ENCODE measurements at places on chromosomes 5 and 9.

DNA sequence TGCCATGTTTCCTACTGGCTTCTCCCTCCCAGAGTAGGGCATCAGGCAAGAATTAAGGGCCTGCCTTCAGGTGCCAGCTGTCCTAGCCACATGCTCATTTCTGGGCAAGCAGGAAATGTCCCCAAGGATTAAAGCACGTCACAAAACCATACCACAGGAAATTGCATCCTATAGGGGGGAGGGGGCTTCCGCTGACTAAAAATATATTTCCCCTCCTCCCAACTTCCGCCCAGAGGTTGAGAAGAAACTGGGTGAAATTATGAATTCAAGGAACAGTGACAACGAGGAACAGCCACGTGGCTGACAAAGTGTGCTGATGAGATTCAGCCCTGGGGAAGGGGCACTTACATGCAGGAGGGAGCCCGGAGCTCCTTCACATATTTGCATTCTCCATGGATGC lies 4.1 kb downstream of the HBEGF start:
- no peak for DNase-seq

- DNase-seq: no peak
These were observed 97.2 kb downstream of the PCSK1 start for GRCh38 chr5:96335873-96336272.

GRCh38 chr9:33245341-33245740 lies 5.4 kb downstream of the SPINK4 start:
- DNase-seq: no peak

DNA sequence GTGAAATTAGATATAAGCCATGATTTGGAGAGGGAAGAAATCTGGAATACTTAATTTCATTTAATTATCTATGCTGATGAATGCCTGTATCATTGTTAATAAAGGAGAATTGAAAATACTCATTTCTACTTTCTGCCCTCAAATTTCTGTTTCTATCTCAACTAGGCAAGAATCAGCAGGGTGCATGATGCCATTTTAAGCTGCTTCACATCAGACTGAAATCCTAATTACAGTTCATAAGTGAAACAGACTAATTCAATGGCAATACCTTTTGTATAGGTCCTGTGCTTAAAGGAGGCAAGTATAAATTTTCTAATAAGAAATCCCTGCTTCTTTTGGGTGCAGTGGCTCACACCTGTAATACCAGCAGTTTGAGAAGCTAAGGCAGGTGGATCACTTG lies 22.3 kb upstream of the TAL2 start:
- no peak for DNase-seq

- DNase-seq: no peak
These were observed 5.9 kb downstream of the EMB start for GRCh38 chr5:50435168-50435567.

DNA sequence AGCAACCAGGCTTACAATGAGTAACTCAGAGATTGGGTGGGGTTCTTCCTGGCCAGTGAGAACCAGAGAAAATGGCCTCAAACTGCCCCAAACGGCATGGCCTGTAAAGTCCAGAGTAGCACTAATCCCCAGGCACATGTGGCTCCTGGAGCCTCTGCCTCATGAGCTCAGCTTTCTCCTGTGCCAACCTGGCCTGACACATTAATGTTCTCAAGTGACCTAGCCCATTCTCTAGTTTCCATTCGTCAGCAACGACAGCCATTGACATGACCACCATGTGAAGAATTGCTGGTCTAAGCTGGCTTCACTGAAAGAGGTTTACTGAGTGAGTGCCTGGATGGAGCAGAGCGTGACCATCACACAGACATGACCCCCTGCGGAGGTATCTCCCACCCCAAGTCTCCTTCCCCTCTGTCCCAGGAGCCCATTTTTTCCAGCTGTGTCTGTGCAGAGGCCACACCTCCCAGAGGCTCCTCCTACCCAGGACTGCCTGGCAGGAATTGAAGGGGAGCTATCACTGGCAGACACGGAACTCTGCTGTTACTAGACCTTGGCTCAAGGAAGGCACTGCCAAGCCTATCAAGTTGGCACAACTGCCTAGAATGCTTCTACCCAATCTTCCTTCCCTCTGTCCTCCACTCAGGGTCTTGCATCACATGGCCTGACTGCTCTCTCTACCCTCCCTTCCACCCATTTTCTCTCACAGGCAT lies 59.0 kb upstream of the BOD1 start:
- no peak for DNase-seq

All from NCI-H1436 (cell line).